ENCODE measurements at places on chromosomes 6 and 20. TPM values are rescaled to one million over a fixed set of nuclear protein-coding genes. Genes with fewer than 3 reads are reported as not detected.
A peak's percentile ranks its signal among the peaks of the same experiment; 100 is the strongest.

GRCh38 chr20:35171753-35172433 is at the start of gene PROCR:
Gene PROCR (plus strand): TSS chr20:35172072. CDS start chr20:35172155, 83 bp downstream.
- peak; percentile 89 for DNase-seq

GRCh38 chr6:26388441-26388840 is 5.5 kb downstream of the BTN2A2 start:
- no peak for DNase-seq

Gene CASS4
- 23.0 TPM for total RNA-seq

DNA sequence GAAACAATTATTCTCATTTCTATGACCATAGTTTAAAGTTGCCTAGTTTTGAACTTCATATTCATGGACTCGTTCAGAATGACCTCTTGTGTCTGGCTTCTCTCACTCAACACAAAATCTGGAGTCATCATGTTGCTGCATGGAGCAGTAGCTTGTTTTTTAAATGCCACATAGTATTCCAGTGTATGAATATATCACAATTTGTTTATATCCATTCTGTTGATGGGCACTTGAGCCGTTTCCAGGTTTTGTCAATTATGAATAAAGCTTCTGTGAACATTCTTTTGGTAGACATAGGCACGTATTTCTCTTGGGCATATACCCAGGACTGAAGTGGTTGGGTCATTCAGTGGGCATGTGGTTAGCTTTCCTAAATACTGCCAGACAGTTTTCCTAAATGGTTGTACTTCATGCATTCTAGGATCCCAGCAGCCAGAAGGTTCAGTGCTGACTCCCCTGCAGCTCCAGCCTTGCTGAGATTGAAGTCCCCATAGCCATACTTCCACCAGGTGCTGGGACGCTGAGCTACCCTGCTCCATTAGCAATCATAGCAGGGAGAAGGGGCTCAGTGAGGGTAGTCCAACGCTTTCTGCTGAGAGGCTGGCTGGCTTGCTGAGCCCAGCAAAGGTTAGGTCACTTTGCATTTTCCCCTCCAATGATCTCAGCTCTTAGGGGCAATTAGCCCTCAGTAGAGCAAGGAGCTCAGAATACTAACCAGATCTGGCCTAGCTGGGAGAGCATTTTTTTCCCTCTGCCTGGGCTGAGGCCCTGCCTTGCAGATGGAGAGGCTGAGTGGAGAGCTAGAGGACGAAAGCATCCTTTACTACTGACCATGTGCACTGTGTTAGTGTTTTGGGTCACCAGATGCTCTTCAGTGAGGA is 35.7 kb upstream of the CTNNBL1 start:
- DNase-seq, result no peak

Gene PTK7
- total RNA-seq, result 92.4 TPM

Gene YTHDF1
- total RNA-seq, result 42.1 TPM

Measured in upper lobe of left lung (tissue), 6 donors.